ENCODE measurements at places on chromosomes 16 and 17.
A peak's percentile ranks its signal among the peaks of the same experiment; 100 is the strongest.

- DNase-seq, result no peak
Observed at GRCh38 chr17:49110509-49110908, 22.1 kb upstream of the B4GALNT2 start.

GRCh38 chr16:86924537-86924936, 346.2 kb downstream of the FOXL1 start:
- DNase-seq, result no peak

- DNase-seq, result peak; percentile 23
Observed at GRCh38 chr17:62703776-62704380, 76.4 kb downstream of the MRC2 start.

DNA sequence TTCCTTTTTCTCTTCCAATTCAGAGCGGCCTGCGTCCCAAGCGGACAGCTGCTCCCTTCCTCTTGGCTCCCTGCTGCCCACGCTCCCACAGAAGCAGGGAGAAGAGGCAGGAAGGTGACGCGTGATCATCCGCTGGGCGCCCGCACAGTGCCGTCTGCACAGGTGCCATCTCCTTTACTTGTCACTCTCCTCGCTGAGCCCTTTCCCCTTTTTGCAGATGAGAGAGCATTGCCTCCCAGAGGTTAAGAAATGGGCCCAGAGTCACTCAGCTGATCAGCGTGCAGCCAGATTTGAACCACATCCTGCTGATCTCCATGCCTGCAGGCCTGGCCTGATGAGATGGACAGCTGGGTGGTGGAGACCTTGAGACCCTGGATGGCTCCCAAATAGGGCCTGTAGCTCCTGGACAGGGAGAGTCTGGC, 299.8 kb downstream of the SEC14L1 start:
- no peak for DNase-seq

- DNase-seq, result no peak
Observed at GRCh38 chr16:86680661-86681030, 102.3 kb downstream of the FOXL1 start.

DNA sequence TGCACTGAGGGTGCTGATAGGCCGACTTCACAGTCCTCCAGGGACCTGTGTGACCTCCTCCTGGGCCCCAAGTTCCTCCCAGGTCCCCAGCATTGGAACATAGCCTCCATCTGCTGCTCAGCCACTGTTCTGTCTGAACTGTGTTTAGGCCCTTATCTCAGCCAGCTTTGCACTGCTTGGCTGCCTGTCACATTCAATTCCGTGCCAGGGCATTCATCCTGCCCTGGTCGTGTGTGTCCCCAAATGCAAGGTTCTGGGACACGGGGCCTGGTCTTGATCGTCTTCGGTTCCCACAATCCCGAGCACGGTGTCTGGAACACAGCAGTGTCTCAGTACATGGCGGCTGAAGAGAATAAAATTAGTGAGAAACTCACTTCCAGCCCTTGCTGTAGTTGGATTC, 69.9 kb upstream of the NFAT5 start:
- no peak for DNase-seq

- no peak for DNase-seq
Observed at GRCh38 chr17:70276906-70277305, 107.6 kb downstream of the KCNJ2 start.

DNA sequence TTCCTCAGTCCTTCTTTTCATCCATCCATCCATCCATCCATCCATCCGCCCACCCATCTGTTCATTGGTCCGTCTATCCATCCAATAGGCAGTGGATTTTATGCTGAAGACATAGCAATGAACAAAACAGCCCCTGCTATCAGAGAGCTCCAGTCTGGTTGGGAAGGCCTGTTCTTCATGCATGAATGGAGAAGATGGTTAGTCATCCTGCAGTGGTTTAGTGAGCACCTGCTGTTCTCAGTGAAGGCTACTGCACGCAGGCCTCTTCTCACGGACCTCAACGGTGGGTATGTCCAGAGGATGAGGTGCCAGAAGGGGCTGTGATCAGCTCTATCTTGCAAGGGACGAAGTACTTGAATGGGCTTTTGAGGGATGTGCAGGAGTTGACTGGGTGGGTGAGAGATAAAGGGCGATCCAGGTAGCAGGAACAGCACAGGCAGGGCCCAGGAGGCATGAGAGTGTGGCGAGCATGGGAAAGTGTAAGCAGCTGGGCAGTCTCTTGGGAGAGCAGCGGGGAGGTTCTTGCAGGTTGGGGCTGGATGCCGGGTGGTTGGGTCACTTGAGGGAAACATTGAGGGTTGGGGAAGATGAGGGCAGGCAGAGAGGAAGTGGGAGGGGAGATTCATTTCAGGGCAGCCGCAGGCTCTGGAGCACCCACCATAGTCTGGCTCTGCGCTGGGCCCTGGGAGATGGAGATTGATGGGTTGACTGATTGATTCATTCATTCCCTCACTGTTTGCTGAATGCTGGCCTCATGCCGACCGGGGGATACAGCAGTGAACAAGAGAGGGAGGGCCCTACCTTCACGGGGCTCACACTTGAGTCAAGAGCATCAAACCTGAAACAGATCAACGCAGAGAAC, 115.0 kb upstream of the CIBAR2 start:
- DNase-seq, result no peak

- no peak for DNase-seq
Observed at GRCh38 chr17:7613769-7614424, 800 bp downstream of the FXR2 start.

GRCh38 chr17:50149091-50149416, 1.4 kb downstream of the PPP1R9B start:
- DNase-seq, result no peak

DNA sequence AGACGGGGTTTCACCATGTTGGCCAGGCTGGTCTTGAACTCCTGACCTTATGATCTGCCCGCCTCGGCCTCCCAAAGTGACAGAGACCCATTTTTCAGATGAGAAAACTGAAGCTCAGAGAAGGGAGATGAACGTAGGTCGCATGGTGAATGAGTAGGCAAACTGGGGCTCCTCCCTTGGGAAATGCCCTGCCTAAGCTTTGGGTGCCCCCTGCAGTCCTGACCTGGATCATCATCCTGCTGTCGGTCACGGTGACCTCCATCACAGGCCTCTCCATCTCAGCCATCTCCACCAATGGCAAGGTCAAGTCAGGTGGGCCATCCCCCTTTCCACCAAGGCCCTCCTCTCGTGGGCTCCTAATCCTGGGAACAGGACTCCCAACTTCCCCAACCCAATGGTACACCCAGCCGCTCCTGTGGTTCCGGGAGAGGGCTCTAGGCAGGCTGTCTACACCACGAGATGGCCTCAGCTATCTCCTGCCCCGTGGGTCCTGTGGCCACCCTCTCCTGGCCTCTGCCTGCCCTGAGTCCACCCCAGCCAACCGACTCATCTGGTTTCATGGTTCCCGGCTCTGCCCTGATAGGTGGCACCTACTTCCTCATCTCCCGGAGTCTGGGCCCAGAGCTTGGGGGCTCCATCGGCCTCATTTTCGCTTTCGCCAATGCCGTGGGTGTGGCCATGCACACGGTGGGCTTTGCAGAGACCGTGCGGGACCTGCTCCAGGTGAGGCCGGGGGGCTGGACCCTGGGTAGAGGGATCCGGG, 4.7 kb downstream of the SLC12A3 start:
- no peak for DNase-seq

DNA sequence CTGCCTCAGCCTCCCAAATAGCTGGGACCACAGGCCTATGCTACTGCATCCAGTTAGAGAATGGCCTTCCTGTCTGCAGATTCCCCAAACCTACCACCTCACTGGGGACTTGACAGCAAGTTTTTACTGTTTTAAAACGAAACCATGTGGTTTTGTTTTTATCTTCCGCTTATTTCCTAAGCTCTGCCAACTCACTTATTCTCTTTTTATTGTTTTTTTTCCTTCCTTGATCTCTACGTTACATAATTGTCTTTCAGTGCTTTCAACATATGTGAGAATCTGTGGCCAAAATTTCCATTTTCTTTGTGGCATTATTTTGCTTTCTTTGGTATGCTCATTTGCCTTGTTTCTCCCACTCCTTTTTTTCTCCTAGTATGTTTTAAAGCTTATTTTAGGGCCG, 14.6 kb upstream of the SLC38A7 start:
- no peak for DNase-seq

- DNase-seq, result no peak
Observed at GRCh38 chr16:65410801-65411200, 288.9 kb upstream of the CDH11 start.

- no peak for DNase-seq
Observed at GRCh38 chr17:47305302-47305923, 18.3 kb upstream of the EFCAB13 start.

GRCh38 chr17:13476720-13477119, 125.0 kb downstream of the HS3ST3A1 start:
- DNase-seq, result no peak

DNA sequence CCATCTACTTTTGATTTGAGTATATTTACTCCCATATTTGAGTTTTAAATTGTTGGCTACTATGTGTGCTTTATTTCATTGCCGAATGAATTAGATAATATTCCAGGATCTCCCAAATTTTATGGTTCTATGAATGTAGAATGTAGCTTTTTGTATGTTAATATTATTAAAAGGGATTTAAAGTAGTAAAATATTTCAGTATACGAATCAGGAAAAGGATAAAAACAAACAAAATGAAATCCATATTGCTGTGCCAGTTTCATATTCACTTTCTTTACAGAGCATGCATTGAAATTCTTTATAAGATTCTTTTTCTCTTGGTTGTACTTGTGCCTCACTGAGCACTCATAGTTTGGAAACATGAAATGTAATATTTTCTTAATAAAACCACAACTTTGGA, 155.1 kb downstream of the CHD9 start:
- DNase-seq, result no peak

DNA sequence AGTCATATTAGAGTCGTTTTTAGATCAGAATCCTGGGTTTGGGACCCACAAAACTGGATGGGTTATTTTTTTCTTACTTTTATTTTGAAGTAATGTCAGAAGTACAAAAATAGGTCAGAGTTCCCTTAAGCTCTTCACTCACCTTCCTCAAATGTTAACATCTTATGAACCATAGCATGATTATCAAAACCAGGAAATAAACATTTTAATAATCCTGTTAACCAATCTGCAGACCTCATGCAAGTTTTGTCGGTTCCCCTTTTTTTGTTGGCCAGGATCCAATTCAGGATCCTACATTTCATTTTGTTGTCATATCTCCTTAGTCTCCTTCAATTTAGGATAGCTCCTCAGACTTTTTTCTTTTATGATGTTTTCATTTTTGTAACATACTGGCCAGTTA, 162.0 kb downstream of the CHD9 start:
- no peak for DNase-seq

- no peak for DNase-seq
Observed at GRCh38 chr17:42155614-42156045, 841 bp upstream of the RAB5C start.

DNA sequence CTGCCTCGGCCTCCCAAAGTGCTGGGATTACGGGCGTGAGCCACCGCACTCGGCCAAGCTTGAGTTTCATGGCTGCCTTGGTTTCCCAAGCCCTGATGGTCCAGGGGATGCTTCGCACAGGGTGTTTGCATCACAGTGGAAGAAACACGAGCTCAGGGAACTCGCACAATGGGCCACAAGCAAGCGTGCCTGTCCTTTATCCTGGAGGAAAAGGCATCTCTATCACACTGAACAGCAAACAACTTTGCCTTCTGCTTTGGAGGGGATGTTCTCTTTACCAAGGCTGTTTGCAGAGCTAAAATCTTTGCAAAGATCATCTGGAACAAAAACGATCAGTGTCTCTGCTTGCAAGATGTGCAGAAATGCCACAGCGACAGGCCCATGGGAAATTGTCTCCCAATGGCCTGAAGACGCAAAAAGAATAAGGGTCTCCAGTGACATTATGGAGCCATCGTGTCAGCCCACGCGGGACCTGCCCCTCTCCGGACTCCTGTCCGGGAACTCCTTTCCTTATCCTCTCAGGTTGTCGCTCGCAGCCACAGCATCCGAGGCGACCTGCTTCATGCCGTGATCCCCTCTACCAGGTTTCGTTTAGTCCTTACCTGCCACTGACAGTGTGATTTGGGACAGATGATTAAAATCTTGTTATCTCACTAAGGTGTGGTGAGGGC, 44.1 kb upstream of the CBFA2T3 start:
- DNase-seq, result no peak

DNA sequence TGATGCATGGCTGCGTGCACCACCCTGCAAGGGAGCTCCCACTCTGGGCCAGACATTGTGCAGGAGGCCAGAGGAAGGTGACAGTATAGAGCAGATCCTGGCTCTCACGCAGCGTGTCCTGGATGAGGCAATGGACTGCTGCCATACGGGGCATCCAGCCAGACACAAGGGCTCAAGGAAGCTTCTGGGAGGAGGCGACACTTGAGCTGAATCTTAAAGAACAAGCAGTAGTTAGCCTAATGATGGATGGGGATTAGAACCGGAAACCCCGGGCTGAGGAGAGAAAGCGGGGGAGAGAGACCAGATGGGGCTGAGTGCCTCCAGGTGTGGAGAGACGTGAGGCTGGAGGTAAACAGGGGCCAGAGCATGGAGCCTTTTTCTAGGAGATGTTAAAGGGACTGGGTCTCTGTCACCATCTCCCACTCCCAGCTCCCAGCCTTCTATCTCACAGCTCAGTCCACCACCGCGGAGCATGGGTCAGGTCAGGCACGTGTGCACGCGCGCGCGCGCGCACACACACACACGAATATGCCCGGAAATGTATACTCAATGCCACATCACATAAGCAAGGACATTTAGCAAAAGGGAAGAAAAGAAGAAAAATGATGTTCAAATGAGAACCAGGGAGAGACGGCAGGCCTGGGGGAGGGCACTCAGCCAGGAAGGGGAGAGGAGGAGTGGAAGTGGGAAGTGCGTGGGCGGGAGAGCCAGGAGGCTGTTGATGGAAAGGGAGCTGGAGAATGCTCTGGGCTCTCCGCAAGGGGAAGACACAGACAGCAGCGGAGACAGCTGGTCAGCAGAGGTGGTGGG, 46.3 kb downstream of the CCDC42 start:
- no peak for DNase-seq

GRCh38 chr16:27954191-27954590, 109.3 kb downstream of the GSG1L start:
- no peak for DNase-seq

DNA sequence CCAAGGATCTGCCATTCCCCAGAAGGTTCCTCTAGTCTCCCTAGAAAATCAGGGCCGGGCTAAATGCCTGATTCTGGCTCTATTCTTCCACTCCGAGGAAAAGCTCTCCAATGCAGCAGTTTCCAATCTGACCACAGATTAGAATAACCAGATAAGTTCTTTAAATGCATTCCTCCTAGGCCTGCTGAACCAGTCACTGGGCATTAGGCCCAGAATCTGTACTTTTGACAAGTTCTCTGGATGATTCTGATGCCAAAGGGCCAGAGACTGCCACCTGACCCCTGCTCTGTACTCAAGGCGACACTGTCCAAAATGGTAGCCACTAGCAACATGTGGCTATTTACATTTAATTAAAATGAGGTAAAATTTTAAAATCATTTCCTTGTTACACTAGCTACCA, 22.3 kb downstream of the MAP3K14 start:
- DNase-seq, result no peak

GRCh38 chr17:40915721-40916256, 21.7 kb downstream of the KRT23 start:
- DNase-seq, result no peak

GRCh38 chr17:16281351-16281750, 64.3 kb downstream of the PIGL start:
- no peak for DNase-seq

- no peak for DNase-seq
Observed at GRCh38 chr16:87297918-87298631, 19.1 kb downstream of the C16orf95 start.

- DNase-seq, result no peak
Observed at GRCh38 chr17:64779376-64780095, 117.4 kb upstream of the SMURF2 start.

Data from nucleus accumbens (tissue), 56 donors.